Brain pericyte (primary cell): ENCODE measurements at places on chromosomes 12 and 14.

GRCh38 chr12:41681898-41682297 lies 462.8 kb downstream of the GXYLT1 start:
- no peak for DNase-seq

GRCh38 chr14:57403521-57403864 lies 13.1 kb downstream of the NAA30 start:
- DNase-seq = no peak

GRCh38 chr14:61568572-61569011 lies 126.7 kb upstream of the HIF1A start:
- DNase-seq = no peak

DNA sequence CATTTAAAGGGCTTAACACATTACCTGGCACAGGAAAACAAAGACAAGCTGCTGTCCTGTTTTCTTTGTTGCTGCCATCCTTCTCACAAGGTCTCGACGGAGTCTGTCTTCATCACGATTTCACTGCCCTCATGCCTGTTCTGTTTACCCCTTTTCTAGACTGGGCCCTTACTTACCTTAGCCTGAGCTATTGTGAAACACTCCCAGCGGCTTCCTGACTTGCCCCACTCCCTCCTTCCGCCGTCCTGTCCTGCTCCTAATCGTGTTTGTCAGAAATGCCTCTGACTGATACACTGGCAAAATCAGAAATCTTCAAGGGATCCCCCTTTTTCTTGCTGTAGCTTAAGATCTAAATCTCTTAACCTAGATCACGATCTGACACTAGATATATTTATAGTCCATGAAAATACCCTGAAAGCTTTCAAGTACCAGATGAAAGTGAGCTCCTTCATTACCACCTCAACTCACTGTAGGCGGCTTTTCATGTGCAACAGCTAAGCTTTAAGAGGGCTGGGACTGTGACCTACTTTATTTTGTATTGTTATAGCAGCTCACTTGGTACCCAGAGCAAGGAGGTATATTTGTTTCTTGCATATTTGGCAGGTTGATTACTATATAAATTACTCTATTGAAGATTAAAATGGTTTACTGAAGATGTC lies 32.1 kb downstream of the TECPR2 start:
- no peak for DNase-seq

DNA sequence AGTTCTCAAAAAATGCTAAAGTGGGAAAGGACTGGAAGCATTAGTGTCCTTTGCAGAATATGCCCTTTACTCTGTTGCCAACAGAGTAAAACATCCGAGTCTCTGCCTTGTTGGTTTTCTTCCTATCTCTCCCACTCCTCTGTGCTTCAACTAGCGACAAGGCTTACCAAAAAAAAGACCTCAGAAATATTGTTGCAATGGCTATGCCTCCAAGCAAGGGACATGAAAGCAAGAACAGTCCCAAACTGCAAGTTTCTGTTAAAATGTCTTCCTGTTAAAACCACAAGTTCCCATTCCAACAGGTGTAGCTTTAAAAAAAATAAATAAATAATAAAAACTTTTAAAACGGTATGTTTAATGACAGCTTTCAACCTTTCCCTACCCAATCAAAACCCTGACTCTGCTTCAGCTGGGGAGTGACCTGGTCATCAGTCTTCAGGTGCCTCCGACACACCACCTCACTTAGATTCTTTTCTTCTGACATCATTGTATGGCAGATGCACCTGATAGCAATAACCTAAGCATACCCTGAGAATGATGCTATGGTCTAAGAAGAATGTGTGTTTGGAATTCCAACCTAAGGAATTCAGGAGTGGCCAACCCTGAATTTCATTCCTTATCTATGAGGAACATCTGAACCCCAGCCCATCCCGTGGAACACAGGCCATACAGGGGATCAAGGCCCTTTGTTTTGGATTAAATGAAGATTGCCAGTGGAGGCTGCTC lies 81.0 kb downstream of the RPS29 start:
- no peak for DNase-seq
